ENCODE measurements at places on chromosomes 6 and 20. TPM values are rescaled to one million over a fixed set of nuclear protein-coding genes. Genes with fewer than 3 reads are reported as not detected.

GRCh38 chr20:59559024-59559817, 45.1 kb upstream of the PHACTR3 start:
- no peak for DNase-seq

GRCh38 chr6:98525860-98526259, 308.5 kb upstream of the POU3F2 start:
- DNase-seq = no peak

GRCh38 chr6:116335612-116336215, 35.0 kb upstream of the DSE start:
- DNase-seq = no peak

DNA sequence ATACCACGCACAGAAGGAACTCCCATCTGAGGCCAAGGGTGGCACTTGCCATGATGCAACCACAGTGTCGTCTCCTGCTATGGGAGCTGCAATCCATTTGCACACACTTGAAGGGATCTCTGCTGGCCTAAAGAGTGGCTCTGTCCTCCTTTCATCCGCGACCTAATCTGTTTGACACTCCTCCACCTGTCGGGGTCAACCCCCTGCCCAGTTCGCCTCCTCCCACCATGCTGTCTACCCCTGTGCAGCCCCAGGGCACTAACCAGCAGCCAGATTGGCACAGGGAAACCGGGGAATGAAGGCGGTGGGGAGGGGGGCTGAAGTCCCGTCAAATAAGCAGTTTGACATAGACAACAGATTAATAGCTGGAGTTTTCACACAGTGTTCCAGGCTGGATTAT, 58.1 kb upstream of the FOXQ1 start:
- no peak for DNase-seq

DNA sequence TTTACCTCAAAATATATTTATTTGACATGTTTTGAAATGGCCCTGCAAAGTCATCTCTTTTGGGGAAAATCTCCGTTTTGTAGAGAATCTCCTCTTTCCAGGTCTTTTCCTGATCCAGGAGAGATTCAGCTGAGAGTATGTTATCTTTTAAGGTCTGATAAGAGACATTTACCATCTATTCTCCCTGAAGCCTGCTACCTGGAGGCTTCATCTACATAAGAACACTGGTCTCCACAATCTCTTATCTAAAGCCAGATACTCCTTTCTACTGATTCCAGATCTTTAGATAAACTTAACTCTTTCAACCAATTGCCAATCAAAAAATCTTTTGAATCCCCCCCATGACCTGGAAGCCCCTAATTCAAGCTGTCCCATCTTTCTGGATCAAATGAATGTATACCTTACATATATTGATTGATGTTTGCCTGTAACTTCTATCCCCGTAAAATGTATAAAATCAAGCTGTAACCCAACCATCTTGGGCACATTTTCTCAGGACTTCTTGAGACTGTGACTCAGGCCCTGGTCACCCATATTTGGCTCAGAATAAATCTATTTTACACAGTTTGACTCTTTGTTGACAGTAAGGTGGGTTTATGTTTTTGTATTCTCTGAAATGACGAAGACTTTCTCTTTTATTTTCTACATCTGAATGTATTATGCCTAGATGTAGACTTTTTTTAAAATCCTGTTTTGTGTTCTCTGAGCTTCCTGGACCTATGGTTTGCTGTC, 95.5 kb downstream of the ECT2L start:
- no peak for DNase-seq

DNA sequence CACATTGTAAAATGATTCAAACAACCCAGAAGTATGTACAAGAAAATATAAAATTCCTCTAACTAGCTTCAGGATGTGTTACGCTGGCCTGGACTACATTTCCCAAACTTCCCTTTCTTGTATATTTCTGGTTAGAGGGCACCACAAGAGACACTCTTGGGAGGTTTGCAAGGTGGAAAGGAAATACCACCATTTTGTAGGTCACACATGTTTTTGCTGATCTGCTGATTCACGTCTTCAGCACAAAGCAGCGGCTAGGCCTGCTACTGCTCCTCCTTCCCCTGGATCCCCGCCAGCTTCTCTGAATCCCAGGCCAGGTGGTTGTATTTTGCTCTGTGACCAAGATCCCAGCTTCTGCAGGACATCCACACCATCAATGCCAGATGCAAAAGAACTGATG, 104.2 kb downstream of the AGPAT4 start:
- DNase-seq = no peak

GRCh38 chr6:68632734-68633133, 2.3 kb upstream of the ADGRB3 start:
- DNase-seq = no peak

GRCh38 chr6:43199912-43200311, 17.9 kb downstream of the CUL9 start:
- no peak for DNase-seq

DNA sequence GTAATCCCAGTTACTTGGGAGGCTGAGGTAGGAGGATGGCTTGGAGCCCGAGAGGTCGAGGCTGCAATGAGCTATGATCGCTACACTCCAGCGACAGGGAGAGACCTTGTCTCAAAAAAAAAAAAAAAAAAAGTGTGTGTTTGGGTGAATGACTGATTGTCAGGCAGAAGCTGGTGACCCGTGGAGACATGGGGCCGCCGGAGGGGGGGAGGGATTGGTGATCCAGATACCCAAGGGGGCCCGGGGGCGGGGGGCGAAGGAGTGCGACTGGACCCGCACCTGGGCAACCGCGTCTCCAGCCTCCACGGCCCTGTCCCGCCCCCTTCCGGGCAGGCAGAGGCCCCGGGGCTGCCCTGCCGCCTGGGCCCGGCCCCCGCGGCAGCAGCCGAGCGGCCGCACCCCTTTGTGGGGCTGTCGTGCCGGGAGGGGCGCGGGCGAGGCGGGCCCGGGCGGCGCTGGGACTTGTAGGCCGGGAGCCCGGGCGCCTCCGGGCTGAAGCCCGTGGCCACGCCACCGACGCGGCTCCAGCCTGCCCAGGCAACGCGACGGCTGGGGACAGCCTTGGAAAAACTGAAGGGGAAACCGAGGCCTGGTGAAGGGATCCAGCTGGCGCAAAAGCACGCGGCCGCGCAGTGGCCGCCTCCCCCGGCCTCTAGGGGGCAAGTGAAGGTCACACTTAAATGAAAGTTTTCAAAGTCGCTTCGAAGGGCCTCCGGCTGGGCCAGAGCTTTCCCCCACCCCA, 2.1 kb upstream of the RBM38 start:
- DNase-seq = peak; percentile 49

GRCh38 chr20:24651976-24652345, 182.5 kb downstream of the SYNDIG1 start:
- no peak for DNase-seq

- no peak for DNase-seq
Observed at GRCh38 chr6:83071023-83071422, 3.6 kb downstream of the DOP1A start.

- no peak for DNase-seq
Observed at GRCh38 chr20:11305406-11305805, 612.3 kb upstream of the BTBD3 start.

- peak; percentile 13 for DNase-seq
Observed at GRCh38 chr6:11785774-11786579, 7.4 kb upstream of the ADTRP start.

GRCh38 chr6:71721642-71722041, 164.7 kb upstream of the RIMS1 start:
- DNase-seq = no peak

- no peak for DNase-seq
Observed at GRCh38 chr20:35006531-35006971, 50.9 kb downstream of the MYH7B start.

GRCh38 chr20:63326314-63327230, 33.6 kb downstream of the COL20A1 start:
- DNase-seq = no peak

DNA sequence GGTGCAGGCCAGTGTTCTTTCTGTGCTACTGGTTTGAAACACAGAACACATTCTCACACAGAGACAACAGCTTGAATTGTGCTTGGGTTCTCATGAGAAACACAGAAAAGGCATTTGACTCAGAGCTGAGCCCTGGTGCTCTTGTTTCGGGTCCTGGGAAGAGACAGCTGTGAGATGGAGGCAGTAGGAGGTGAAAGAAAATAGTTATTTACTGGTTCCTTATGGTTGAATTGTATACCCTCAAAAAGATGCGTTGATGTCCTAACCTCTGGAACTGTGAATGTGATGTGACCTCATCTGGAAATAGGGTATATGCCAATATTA, 87.1 kb upstream of the RPS6KA2 start:
- no peak for DNase-seq

GRCh38 chr6:88843040-88843439, 120.4 kb downstream of the RNGTT start:
- no peak for DNase-seq

- no peak for DNase-seq
Observed at GRCh38 chr6:1040393-1040792, 271.5 kb upstream of the FOXQ1 start.

DNA sequence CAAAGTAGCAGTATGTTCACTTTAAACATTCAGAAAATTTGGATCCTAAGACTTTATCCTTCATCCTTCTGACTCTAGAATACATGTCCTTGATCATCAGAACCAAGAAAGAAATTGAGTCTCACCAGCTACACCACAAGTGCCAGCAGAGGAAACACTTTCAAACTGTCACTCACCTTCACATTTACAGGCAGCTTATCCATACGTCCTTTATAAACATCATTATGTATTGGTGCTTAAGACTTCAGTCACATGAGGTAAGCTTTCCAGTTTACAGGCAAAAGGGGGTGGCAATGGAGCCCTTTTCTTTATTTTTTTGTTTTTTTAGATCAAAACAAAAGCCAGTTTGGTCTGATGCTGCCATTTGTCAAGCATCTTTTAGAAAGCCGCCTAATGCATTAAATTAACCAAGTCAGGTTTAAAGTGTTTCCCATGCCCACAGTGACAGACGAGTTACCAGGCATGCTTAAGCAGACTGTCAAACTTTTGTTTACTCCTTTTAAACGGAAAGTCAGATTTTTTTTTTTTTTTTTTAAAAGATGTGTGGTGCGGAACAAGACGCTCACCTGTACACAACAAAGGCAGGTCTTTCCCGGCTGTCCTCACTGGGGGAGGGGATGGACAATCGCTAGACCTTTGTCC, 952 bp upstream of the BRPF3 start:
- no peak for DNase-seq

GRCh38 chr20:36063916-36064657, 90.5 kb upstream of the EPB41L1 start:
- no peak for DNase-seq

DNA sequence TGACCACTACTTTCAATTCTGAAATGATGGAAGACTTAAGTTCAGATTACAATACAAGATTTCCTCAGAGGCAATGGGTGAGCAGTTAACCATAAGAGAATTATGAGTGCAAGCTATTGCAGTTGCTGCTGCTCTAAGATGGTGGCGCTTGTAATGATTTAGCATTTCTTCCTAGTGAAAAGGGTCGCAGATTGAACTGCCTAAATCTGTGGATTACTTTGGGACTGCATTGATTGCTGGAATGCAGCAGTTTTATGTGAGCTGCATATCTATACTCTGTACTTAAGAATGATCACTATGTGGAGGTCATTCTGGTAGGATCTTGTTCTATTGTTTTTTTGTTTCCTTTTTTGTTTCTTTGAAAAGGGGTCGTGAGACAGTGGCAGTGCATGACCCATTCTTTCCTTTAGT, 5.3 kb downstream of the SCAF8 start:
- no peak for DNase-seq

DNA sequence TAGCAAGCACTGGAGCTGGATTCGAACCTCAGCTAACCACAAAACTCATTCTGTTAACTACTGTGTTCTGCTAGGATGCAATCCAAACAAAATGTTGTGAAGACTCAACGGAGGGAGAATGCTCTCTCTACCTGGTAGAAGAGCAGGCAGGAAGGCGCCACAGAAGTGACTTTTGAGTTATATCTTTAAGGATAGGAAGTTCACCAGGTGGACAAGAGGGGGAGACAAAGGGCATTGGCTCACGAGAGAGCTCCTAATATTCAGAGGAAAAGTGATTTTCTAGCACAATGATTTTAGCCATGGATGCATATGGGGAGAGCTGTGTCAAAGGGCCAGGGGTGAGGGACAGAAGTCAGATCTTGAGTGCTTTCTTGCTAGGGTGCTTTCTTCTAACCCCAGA, 108.4 kb upstream of the MAFB start:
- DNase-seq = peak; percentile 13

GRCh38 chr6:84089552-84089951, 56.0 kb downstream of the MRAP2 start:
- no peak for DNase-seq

GRCh38 chr6:168340819-168341218, 21.2 kb upstream of the DACT2 start:
- DNase-seq = no peak

GRCh38 chr6:38164131-38164481, 344.6 kb downstream of the ZFAND3 start:
- DNase-seq = no peak

DNA sequence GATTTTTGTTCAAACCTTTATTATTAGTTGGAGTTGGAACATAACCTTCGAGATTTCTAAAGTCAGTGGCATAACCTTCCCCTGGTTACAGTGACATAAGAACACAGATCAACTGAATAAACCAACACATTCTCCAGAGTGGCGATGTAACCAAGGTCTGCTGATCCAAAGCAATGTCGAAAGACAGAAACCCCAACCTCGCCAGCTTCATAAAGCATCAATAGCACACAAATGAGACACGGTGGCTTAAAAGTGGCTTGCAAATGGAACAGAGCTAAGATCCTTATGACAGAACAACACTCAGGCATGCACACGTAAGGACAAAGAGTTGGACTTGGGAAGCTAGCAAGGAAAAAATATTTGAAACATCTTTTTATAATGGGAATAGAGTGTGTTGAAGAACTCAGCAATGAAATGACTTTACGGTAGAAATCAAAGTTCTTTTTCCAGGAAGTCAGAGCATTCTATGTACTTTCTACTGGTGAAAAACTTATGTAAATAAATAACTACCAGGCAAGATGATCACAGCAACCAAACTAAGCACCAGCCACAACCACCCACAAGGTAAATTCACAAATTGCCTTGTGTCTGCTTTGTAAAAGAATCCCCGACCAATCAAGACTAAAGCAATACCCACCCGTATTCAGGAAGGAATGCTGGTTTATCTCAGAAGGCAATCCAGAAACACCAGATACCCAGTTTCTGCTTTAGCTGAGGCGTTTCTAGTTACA, 61.0 kb upstream of the NHSL1 start:
- DNase-seq = no peak

The PLCG1 gene
- total RNA-seq = 443 TPM

The SPATS1 gene
- total RNA-seq = not detected

The TRIM31 gene
- not detected for total RNA-seq

The EPHA7 gene
- total RNA-seq = not detected

The KCNK16 gene
- total RNA-seq = not detected

The GATA5 gene
- total RNA-seq = not detected

The SLC24A3 gene
- not detected for total RNA-seq

The CDH26 gene
- 0.40 TPM for total RNA-seq
